ENCODE measurements at places on chromosomes 2 and 18.

DNA sequence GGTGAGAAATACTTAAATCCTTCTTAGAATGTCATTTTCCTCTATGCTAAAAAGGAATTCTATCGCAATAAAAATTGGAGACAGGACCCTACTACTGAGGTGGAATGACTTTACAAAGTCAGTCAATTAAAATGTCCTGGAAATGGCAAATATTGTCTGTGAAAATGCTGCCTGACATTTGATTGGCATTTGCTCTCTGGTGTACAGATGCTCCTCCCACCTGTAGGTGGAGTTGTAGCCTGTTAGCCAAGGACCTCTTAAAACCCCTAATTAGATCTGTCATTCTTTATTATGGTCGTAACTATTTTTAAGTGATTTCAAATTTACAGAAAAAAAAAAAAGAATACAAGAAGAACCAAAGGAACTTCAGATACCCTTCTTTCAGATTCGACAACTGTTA lies 393.1 kb upstream of the KLHL29 start:
- DNase-seq = no peak

- no peak for DNase-seq
Observed at GRCh38 chr18:46252759-46253158, 148.6 kb downstream of the HAUS1 start.

- DNase-seq = no peak
Observed at GRCh38 chr2:145587922-145588321, 1068.0 kb upstream of the ZEB2 start.

GRCh38 chr2:220779931-220780330 lies 792.2 kb downstream of the EPHA4 start:
- DNase-seq = peak; percentile 26

- no peak for DNase-seq
Observed at GRCh38 chr18:55124078-55124763, 165.0 kb upstream of the CCDC68 start.

GRCh38 chr2:24972315-24972961 lies 683 bp upstream of the DNAJC27 start:
- DNase-seq = peak; percentile 59

- no peak for DNase-seq
Observed at GRCh38 chr2:180999274-180999964, 19.0 kb downstream of the UBE2E3 start.

DNA sequence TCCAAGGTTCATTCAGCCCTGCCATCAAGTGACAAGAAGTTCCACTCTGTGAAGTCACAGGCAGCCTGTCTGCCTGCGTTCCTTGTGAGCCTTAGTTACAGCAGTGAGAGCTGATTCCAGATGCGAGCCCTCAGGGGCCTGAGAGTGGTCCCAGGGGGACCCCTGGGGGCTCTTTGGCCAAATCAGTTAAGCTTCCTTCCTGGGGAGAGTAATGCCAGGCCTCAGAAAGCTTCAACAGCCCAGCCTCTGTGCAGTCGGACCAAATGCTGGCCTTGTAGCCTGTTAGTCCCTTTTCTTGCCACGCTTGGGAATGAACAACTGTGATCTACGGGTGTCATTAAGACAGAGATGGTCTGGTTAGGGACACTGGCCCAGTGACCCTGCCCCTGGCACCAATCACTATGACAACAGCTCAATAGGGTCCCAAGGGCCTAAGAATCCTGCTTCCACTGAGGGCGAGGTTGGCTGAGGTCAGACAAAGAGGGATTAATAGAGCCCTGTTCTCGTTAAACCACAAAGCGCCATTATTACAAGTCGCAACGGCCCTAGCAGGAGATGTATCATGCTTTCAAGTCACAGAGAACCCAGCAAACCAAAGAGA lies 50.9 kb downstream of the HS1BP3 start:
- DNase-seq = no peak

- no peak for DNase-seq
Observed at GRCh38 chr2:207771421-207771820, 1.7 kb upstream of the FZD5 start.

GRCh38 chr2:9954136-9954535 lies 2.6 kb downstream of the GRHL1 start:
- DNase-seq = no peak

GRCh38 chr2:176156301-176156806 lies 753 bp upstream of the HOXD3 start:
- no peak for DNase-seq

GRCh38 chr2:145741181-145741580 lies 1221.3 kb upstream of the ZEB2 start:
- no peak for DNase-seq

GRCh38 chr2:237154082-237154638 lies 68.5 kb downstream of the COPS8 start:
- peak; percentile 53 for DNase-seq

DNA sequence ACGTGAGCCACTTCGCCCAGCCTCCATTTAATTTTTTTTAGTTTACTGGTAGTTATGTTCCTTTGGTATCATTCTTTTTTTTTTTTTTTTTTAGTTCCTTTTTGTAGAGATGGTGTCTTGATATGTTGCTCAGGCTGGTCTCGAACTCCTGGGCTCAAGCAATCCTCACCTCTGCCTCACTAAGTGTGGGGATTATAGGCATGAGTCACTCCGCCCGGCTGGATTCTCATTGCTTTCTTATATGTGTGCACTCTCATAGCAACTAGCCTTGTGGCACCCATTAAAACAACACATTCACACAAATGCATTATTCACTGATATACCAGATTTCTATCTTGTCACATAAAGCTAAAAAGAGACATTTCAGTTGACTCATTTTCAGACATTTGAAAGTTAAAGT lies 4.2 kb downstream of the TTC27 start:
- no peak for DNase-seq

DNA sequence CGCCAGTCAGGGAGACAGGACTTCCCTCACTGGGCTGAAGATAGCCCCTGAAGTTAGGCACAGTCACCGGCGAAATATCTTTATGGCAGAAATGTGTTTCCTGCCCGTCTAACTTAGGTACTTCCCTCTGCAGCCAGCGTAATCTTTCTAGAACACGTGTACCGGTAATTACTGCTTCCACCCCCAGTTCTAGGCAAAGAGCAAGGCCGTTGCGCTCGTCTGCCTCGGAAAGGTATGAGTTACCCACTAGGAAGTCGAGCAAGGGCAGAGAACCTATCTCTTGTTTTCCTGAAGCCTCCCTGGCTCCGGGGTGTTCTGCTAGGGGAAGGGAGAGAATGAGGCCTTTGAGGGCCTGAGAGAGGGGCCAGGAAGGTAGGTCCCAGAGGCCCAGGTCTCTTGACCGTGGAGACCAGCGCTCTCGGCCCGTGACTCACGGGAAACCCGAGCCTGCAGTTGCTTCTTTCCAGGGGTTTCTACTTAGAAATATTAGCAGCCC lies 70.0 kb downstream of the TWSG1 start:
- DNase-seq = no peak

- no peak for DNase-seq
Observed at GRCh38 chr2:63486861-63487290, 101.4 kb downstream of the WDPCP start.

- peak; percentile 89 for DNase-seq
Observed at GRCh38 chr2:100984892-100985307, 17.2 kb upstream of the RPL31 start.

GRCh38 chr2:100610381-100610831 lies 47.6 kb downstream of the PDCL3 start:
- DNase-seq = peak; percentile 86

All from testis (tissue), 5 donors.